Activated CD8-positive, alpha-beta memory T cell treated with anti-CD3 and anti-CD28 coated beads for 1 hour (primary cell): ENCODE measurements at places on chromosomes 13 and 19.

GRCh38 chr19:14467816-14468215 is 7.3 kb downstream of the PTGER1 start:
- no peak for DNase-seq

- no peak for DNase-seq
Observed at GRCh38 chr13:28707629-28708427, 10.9 kb downstream of the SLC46A3 start.

DNA sequence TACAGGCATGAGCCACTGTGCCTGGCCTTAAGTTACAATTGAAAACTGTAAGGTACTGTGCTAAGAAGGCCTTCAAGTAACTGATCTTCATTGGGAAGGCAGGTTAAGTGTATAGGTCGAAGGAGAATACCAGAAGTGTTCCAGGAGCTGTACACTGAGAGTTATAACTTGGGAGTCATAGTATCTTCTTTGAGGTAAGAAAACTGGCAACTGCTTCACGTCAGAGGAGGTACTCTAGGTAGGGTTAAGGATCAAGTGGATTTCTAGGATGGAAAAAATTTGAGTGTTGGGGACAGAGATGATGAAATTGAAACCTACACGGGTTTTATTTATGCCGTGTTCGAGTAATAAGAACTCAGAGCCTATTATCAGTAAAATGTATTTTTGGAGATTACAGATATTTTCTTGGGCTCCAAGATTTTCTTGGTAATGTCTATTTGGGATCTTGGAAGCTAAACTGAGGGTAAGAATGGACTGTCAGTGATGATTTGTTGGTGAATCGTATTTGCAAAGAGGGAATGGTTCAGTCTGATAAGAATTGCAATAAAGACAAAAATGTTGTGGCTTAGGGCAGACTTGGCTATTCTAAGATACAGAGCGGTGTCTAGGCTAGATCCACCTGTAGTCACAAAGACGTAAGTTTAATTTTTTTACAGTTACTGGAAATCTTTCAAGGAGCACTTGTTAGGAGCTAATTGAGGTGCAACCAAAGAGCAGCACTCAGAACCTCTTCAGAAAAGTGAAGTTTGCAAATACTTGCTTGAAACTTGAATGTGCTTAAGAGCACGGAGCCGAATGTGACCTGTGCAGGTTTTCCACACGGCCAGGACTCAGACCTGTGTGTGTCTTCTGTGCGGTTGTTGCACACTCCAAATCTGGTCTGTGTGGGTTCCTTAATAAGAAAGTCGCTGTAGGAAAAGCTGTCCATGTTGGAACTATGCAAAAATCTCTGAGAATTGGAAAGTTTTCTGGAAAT is 102.5 kb downstream of the URI1 start:
- no peak for DNase-seq

GRCh38 chr13:111296417-111296816 is 24.0 kb upstream of the TEX29 start:
- no peak for DNase-seq

DNA sequence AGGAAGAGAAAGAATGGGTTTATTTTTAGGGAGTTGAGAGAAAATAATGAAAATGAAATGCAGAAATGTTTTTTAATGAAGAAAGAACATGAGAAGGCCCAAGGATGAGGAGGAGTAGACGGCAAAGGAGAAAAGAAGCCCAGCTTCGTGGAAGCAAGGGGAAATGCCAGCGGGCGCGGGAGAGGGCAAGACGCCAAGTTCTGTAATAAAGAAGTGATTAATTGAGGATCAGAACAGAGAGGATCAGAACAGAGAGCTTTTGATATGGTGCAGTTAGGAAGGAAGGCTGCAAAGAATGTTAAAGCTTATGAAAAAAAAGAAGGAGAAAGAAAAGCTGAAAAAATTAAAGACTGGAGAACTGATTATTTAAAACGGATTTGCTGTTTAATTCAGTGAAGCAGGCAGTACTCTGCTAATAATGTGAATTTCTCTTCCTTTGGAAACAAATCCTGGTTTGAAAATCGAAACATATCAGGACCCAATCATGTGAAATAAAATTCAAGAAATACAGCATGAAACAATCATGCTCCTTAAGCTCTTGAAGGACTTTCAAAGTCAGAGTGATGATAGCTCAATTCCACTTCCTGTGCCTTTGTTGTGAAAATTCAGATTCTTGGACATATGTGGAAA is 99.3 kb upstream of the SOX1 start:
- DNase-seq = no peak

GRCh38 chr19:38068826-38069225 is 155.2 kb downstream of the DPF1 start:
- no peak for DNase-seq

GRCh38 chr19:42165146-42165545 is 32.9 kb upstream of the POU2F2 start:
- no peak for DNase-seq

DNA sequence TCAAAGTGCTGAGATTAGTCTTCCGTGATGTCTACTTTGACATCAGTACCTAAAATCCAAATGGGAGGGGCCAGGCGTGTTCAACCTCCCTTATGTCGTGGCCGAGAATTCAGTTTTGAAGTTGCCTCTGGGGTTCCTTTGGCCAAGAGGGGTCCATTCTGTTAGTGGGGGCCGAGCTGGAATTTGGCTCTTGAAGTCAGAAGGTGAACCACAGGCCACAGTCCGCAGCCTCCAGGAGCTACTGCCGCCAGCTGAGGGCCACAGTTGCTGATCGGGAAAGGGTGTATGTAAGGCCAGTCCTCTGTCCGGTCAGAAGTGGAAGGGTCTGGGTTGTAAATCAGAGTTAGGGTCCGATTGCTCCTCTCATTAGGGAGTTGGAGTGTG is 31.0 kb downstream of the ATP11A start:
- DNase-seq = no peak

DNA sequence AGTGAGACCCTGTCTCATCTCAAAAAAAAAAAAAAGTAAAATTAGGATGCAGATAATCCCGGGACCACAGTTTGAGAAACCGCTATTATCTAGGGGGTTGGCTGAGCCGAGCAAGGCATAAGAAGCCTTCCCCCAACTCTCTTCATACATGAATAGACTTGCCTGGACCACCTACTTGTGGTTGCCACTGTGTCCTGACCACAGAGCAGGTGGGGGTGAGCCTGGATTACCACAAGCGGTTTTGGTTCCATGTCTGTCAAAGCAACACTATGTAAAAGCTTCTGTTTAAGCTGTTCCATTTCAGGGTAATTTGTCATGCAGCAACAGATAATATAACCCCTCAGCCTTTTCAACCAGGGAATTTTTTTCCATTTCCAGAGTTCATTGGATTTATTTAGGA is 3.3 kb upstream of the NAPA start:
- no peak for DNase-seq

GRCh38 chr19:40091205-40092129 is 724 bp upstream of the ZNF780A start:
- DNase-seq = no peak

GRCh38 chr13:39036212-39036611 is 1.7 kb downstream of the PROSER1 start:
- DNase-seq = no peak

DNA sequence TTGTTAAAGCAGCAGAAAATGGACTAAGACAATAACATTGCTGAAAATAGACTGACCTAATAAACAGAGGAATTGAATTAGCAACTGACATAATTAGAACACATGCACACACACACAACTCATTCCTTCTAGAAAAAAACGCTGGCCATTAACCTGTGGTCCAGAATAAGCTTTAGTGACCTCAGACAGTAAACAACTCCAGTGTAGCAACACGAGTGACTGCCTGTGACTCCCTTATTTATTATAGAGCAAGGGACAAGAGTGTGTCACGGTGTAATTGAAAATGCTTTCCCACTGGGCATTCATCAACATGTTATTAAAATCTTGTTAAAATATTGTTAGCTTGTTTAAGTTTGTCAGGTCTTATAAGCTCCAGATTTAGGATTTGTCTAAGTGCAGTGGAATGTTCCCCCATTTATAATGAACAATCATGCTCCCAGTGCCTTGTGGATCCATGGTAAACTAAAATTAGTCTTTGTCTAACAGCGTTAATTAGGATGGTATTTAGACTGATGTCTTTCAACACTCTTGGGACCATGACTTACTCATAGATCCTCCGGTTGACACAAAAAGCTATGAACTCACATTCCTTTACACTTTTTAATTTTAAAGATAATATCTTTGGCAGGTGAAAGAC is 111.7 kb upstream of the IRS2 start:
- no peak for DNase-seq

GRCh38 chr13:44974056-44974793 is 15.0 kb downstream of the NUFIP1 start:
- DNase-seq = no peak

DNA sequence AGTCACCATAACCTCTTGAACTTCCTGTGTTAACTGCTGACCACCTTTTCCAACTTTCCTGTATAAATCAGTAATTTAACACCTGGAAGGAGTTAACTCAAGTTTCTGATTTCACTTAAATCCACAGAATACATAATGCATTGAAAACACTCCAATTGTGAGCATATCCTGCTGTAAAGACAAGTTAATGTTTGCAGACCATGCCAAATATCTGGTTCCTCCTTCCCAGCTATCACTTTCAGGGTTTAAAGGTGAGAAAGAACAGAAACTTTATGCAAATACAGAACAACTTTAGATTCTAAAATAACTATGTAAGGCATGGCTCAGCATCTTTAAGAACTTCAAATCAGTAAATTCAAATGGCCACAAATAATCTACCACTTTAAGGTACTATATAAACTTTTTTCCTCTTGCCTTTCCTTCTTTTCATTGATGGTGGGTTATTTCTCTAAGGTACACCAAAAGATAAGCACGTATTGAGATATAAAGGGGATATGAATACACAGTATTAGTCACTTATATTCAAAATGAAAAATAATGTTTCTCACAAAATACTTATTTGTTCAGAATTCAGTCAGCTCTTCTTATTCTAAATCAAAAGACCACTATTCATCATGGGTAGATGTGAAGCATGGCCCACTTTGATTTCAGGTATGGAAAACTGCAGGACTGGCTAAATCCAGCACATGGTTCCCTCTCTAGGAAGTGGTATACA is 6.6 kb upstream of the TPTE2 start:
- no peak for DNase-seq

- no peak for DNase-seq
Observed at GRCh38 chr13:99469041-99469440, 32.2 kb upstream of the TM9SF2 start.

DNA sequence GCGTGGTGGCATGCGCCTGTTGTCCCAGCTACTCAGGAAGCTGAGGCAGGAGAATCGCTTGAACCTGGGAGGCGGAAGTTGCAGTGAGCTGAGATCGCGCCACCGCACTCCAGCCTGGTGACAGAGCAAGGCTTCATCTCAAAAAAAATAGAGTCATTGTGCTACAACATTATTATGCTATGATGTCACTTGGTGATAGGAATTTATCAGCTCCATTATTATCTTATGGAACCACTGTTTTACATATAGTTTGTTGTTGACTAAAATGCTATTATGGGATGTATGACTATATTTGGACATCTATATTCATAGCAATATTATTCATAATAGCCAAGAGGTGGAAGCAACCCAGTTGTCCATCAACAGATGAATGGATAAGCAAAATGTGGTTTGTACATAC is 26.4 kb upstream of the SLC7A1 start:
- DNase-seq = no peak

DNA sequence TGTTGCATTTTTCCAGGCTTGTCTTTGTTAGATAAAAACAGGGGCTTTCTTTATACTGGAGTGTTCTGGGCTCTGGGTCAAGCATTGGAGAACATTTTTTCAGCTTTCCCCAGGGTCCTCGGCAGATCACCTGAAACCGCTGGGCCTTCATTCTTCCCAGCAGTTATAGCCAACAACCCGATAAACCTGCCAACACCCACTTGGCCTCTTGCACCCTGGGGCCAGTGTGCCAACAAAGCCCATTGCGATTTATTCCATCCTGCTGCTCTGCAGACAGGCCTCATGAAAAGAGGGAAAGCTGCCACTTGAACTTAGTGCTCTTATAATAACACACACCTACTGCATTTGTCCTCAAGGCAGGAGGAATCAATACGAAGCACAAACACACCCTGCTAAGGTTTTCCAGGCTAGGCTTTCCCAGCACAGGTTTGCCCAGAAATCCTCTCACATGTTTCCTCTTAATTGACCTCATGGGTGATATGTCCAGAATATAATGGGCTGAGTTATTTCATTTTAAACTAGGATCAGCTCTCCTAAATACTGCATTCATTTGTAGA is 669.3 kb downstream of the LIG4 start:
- DNase-seq = no peak

DNA sequence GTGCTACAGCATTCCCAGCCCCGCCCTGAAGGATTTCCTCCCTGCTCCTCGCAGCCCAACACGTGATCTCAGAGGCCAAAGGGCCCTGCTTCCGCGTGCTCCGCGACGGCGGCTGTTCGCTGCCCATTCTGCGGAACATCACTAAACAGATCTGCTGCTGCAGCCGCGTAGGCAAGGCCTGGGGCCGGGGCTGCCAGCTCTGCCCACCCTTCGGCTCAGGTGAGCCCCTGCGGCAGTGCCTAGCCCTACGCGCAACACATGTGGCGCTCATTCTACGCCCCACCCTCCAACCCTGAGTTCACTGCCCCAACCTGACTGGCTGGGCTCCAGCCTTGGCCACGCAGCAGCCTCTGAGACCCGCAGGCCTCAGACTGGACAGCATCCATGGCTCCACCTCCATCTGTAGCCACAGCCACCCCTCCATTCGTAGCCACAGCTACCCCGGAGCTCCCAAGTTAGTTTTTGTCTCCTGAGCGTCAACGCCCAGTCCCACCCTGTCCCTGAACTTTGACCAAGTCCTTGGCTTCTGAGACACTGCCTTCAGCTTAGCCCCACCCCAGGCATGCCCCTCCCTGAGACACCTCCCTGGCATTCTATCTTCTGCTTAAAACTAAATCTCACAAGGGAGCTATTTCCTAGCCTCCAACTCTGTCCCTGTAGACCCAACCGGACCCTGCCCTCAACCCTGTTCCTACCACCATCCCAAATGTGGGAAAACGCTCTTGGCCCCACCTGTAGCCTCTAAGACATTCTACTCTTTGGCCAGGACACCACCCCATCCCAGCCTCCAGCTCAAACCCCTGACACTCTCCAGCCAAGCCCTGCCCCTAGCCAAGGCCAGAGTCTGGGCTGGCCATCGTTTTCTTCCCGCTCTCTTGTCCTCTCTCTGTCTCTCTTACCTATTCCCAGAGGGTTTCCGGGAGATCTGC is 6.4 kb downstream of the LTBP4 start:
- DNase-seq = no peak

DNA sequence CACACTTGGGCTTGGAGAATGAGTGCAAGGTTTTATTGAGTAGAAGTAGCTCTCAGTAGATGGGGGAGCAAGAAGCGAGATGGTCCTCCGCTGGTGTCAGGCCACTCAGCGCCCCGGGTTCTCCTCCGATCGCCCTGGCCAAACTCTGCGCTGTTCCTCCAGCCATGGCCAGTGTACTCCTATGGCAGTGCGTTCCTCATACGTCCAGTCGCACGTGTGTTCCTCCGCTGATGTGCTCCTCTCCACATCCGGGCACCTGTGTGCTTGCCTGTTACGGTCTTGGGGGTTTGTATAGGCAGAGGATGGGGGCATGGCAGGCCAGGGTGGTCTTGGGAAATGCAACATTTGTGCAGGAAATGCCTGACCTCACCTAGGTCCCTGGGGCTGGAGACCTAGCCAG is 1899.4 kb downstream of the PCDH9 start:
- DNase-seq = no peak

GRCh38 chr19:58578012-58578925 is 5.1 kb upstream of the MZF1 start:
- DNase-seq = no peak

GRCh38 chr19:49690656-49691242 is at the start of gene CPT1C:
Gene CPT1C, plus strand, starts transcription at chr19:49691116. Its CDS starts 1,137 bp downstream, at chr19:49692253.
- DNase-seq = no peak
